ENCODE measurements at places on chromosomes 3 and 15. TPM values are rescaled to one million over a fixed set of nuclear protein-coding genes. Genes with fewer than 3 reads are reported as not detected.

CCDC39 gene
- total RNA-seq, result 0.44 TPM

AP4E1 gene
- total RNA-seq, result 8.7 TPM

PRR20G gene
- total RNA-seq, result not detected

SCAMP5 gene
- total RNA-seq, result 70.1 TPM

NANOGP8 gene
- total RNA-seq, result 2.1 TPM

MKRN3 gene
- not detected for total RNA-seq

SPATA12 gene
- 0.39 TPM for total RNA-seq

RAB6B gene
- 14.9 TPM for total RNA-seq

MAGEL2 gene
- 11.2 TPM for total RNA-seq

CCR9 gene
- total RNA-seq, result not detected

RYR3 gene
- total RNA-seq, result 1.4 TPM

CD47 gene
- 22.6 TPM for total RNA-seq

ZNF621 gene
- total RNA-seq, result 17.7 TPM

CCDC13 gene
- total RNA-seq, result 0.79 TPM

ZKSCAN7 gene
- total RNA-seq, result 8.9 TPM

UPK1B gene
- total RNA-seq, result 0.41 TPM

ADCY5 gene
- 26.8 TPM for total RNA-seq

GPR15 gene
- total RNA-seq, result not detected

IGDCC3 gene
- total RNA-seq, result 49.2 TPM

MEGF11 gene
- total RNA-seq, result 2.7 TPM

SNUPN gene
- 28.4 TPM for total RNA-seq

RETNLB gene
- total RNA-seq, result not detected

EPM2AIP1 gene
- 8.8 TPM for total RNA-seq

C3orf62 gene
- total RNA-seq, result 2.4 TPM

ECE2 gene
- 0.46 TPM for total RNA-seq

FES gene
- total RNA-seq, result 9.7 TPM

ECT2 gene
- 84.3 TPM for total RNA-seq

TNK2 gene
- total RNA-seq, result 61.6 TPM

COL6A5 gene
- total RNA-seq, result 0.02 TPM

TRIM71 gene
- total RNA-seq, result 238 TPM

C3orf20 gene
- total RNA-seq, result not detected

CPEB1 gene
- 2.5 TPM for total RNA-seq

TEX55 gene
- not detected for total RNA-seq

BNC1 gene
- total RNA-seq, result not detected

DGKG gene
- 0.92 TPM for total RNA-seq

TM4SF18 gene
- total RNA-seq, result 2.2 TPM

SLC30A4 gene
- not detected for total RNA-seq

TBC1D23 gene
- 45.0 TPM for total RNA-seq

CADPS gene
- total RNA-seq, result 7.5 TPM

CCK gene
- total RNA-seq, result 0.50 TPM

FBXW12 gene
- total RNA-seq, result 2.0 TPM

FAM43A gene
- 2.6 TPM for total RNA-seq

REC114 gene
- total RNA-seq, result not detected

SPTSSB gene
- 14.1 TPM for total RNA-seq

C15orf61 gene
- total RNA-seq, result 2.9 TPM

SERPINI2 gene
- not detected for total RNA-seq

SPINK8 gene
- total RNA-seq, result not detected

All from WTC11 (cell line).